ENCODE measurements at places on chromosomes 3 and 15.

DNA sequence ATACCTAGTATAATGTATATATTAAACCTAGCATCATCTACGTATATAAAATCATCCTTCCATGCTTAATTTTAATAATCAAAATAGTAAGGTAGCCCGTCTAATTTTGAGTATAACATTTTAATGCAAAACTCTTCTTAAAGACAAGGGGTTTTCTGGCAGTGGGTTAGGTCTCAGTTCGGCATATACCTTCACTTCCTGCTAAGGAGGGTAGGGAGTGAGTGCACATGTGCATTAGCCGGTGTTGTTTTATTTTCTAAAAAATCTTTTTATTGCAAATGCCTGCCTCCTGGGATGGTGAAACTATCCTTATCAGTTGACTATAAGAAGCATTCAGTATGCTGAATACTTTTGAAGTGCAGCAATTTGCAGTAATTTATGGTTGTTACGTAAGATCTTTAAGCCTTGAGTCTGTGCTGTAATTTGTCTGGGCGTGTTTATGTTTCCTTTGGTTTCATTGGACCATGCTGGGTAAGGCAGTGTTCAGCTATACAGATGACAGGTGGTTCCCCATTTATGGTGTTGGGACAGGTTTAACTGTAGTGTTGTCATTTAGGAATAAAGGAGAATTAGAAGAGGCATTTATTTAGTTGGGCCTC is 11.7 kb downstream of the ARHGEF26 start:
- DNase-seq = no peak

GRCh38 chr3:105365081-105365390 is 1.7 kb upstream of the ALCAM start:
- DNase-seq = no peak

DNA sequence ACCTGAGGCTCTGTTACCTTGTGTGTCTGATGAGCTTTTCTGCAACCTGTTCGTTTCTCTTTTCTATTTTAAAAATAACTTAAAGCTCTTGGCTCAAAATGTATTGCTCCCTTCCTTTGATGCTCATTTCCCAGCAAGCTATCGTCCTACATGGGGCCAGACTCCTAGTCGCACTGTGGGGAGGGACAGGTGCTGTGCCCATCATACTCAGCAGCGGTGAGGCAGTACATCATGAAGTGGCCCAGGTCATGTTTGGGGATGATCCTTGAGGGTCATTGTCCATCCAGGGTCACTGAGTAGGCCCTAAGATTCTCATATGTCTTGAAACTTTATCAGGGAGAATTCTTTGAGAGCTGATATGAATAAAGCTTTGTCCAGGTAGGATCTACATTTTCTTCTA is 41.1 kb downstream of the PTH1R start:
- no peak for DNase-seq

DNA sequence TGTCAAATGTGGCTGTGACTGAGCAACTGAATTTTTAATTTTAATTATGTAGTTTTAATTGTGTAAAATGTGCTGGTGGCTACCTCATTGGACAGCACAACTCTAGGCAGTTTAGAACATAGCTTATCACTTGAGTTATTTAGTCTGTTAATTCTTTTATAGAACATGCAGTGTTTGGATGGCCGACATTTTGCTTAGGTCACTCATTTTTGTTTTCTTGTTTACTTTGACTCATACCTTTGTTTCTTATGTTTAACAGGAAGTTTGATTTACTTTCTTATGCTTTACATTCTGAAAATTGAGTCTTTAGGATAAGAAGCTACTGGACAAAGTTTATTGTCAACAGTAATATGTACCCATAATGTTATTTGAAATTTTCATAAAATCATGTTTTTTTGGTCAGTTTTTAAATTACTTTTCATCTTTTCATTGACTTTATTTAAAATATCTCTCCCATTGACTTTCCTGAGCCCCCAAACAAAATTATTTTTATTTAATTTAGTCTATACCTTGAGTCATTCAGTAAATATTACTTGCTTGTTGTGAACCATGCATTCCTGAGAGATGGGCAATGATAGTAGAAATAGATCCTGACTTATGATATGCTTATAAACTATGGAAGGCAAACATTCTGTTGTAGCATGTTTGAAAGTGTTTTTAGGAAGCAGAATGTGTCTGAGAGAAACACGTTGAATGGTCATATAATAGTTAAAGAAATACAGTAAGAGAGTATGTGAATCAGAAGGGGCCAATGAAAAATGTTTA is 60.6 kb downstream of the TCF12 start:
- DNase-seq = no peak

- no peak for DNase-seq
Measured at GRCh38 chr3:183370391-183370790, 58.0 kb downstream of the MCF2L2 start.

DNA sequence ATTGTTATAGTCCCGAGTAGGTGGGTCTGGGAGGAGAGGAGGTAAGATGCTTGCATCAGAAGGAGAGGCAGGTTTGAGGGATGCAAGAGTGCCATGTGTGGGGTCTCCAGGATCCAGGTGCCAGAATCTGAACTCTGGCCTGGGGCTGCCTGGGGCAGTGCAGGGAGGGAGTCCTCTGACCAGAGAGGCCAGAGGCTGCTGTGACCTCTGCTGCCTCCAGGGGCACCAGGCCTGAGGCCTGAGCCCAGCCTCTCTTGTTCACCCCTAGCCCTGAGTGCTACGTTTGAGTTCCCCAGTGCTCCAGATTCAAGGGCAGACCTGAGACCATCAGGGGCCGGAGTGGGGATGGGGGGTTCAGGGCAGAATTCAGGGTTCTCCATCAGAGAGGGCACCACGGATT is 7.4 kb downstream of the SLC38A3 start:
- DNase-seq = no peak

DNA sequence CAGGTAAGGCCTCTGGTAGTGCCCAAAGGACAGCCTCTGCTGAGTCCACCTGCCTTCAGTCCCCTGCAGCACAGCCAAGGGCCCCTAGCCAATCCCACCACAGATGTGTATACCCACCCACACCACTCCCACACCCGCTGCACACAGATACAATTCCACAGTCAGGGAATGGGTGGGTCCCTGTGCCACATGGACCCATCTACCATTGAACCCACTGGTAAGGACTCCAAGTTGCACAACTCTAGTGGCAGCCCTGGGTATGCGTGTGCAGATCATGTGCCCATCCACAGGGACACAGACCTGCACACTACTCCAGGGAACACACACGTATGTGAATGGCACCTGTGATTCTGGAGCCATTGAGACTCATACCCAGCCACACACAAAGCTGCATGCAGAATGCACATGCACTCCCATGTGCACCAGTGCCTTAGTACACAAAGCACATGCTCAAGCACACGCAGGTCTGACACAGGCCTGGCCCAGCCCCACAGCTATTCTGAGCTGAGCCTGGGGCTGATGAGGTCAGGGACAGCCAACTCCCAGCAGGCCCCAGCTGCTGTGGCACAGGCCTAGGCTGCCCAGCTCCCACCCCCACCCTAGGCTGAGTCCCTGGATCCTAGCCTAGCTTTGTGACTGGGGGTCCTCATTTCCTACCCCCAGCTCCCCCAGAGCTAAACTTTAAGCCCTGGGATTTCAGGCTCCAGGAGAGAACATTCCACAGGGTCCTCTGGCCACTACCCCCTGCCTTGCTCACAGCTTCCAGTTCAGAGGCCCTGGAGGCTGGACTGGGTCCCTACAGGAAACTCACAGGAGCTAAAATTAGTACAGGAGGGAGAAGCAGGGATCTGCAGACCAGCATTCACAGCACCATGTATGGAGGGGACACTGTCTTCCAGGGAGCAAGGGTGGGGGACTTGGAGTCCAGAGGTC is 2.7 kb upstream of the ALS2CL start:
- no peak for DNase-seq

DNA sequence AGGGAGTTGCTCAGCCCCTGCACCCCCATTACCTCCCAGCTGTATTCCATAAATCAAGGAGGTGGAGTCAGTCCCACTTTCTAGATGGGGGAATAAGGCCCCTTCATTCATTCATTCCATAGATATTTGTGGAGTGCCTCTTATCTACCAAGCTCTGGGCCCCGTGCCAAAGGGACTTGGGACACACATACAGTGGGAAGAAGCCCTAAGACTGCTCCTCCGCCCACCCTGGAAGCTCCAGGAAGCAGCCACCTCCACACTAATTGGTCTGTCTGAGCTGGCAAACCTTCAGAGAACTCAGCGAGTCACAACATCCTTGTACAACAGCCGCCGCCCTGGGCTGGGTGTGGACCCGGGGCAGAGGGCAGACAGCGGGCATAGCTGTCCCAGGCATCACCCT is 6.4 kb downstream of the STRA6 start:
- no peak for DNase-seq

- no peak for DNase-seq
Measured at GRCh38 chr3:15291589-15292541, 40.5 kb downstream of the SH3BP5 start.

DNA sequence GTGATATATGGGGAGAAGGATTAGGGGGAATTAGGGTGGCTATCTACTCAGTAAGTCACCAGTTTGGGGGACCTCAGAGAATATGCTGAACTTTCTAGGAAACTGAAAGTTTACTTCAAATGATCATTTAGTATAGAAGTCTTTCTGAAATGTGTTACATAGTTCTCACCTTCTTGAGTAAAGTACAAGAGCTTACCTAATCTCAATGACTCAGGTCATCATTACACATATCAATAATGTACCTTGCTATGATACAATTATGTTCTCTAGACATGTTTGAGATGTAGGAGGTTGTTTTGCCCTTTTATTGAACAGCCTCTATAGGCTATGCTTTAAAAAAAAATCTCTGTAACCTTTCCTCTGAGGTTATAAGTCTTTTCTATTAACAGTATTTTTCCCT is 50.7 kb downstream of the TMEM41A start:
- no peak for DNase-seq

GRCh38 chr3:98536456-98537017 is 4.8 kb downstream of the GPR15 start:
- DNase-seq = no peak

DNA sequence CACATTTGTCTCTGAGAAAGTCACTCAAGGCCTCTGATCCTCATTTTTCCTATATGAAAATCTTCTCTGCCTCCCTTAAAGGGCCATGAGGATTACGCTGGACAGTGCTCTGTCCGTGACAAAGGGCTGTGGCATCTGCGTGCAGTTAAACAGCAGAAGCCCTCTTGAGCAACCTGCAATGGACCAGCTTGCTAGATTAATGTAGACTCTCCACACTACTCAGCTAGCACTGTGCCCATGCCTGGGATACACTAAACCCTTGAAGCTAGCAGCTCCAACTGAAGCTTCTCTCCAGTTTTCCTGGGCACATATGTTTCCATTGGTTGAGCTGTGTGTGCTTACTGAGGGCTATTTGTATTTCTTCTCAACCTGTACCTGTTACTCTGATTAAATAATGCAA is 303.8 kb downstream of the RPLP1 start:
- no peak for DNase-seq

DNA sequence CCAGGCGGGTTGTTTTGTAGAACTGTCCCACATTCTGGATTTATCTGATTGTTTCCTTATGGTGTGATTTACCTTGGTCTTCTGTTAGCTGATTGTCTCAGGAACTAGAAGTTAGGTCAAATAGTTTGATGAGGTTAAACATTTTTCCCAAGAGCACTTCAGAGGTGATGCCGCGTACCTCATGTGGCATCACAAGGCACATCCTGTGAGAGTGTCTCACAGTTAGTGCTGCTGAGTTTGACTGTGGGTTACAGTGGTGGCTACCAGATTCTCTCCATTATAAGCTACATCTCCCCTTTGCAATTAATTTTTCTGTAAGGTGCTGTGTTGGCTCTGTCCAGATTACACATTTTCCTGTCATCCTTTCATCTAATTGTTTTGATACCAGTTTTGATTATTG is 12.6 kb downstream of the RPUSD3 start:
- DNase-seq = no peak

- no peak for DNase-seq
Measured at GRCh38 chr3:43223670-43224364, 62.5 kb upstream of the SNRK start.

- DNase-seq = no peak
Measured at GRCh38 chr3:53193466-53194209, 32.6 kb downstream of the PRKCD start.

DNA sequence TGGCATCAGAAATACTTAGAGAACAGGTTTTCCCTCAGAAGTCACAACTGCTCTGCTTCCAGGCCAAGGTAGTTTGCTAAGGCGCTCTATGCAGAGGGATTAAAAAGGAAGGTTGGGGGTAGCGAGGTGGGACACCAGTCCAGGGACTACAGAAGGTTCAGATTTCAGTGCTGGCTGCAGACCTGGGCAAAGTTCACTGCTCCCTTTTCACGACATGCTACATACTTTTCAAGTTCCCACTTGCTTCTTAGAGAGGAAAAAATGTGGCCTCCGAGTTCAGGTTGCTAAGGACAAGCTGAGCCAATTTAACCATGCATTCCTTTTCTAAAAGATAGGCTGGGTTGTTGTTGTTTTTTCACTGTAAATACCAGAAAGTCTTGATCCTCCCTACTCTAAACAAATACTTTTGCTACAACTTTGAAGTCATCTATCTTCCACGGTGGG is 158.6 kb upstream of the NR2F2 start:
- DNase-seq = no peak

GRCh38 chr3:100425316-100425715 is 24.0 kb downstream of the LNP1 start:
- DNase-seq = no peak

DNA sequence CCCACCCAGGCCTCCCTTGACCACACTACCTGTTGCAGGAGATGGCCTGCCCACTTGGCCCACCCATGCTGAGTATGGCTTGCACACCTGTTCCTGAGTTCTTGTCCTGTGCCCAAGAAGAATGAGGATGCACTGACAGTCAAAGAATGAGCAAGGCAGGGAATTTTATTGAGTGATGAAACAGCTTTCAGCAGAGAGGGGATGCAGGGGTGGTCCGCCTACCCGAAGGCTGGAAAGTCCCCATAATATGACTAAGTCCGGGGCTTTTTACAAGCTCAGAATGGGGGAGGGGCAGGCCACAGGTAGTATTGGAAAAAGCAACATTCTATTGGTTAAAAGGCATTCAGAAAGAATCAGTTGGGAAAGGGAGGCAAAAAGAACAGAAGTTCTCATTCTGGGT is 29.9 kb upstream of the RNU6-1 start:
- no peak for DNase-seq

DNA sequence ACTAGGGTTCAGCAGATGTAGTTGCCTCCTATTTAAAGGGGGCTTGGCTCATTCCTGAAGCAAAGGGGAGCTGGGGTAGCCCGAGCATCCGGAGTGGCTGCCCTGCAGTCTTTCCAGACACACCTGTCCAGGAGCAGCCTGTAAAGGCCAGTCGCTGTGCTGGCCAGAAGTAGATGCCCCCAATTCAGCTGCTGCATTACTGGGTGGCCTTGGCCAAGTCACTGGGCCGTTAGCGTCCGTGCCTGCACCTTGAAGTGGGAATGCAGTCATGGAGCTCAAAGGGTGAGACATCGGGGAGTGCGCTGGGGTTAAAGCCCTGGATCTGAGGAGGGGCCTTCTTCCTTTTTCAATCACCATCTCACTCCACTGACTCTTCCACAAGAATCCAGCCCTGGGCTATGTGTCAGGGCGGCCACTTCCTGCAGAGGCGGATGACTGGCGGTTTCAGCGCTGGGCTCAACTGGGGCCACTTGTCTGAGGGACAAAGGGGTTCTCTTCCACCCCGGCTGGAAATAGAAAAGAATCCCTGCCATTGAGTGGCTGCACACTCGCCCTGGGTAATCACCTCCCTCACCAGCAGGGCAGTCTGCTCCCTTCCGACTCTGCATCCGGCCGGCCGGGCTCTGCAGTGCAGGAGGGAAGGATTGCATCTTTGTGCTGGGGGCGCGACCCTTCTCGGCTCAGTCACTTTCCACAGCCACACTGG is 11.8 kb downstream of the ALDH1A3 start:
- DNase-seq = no peak

- no peak for DNase-seq
Measured at GRCh38 chr15:72421484-72421883, 23.4 kb downstream of the TMEM202 start.

GRCh38 chr3:2517500-2518172 is 419.0 kb downstream of the CNTN4 start:
- DNase-seq = no peak
